NCI-H187 treated with DMSO at 0.1 percent for 48 hours (cell line): ENCODE measurements at places on chromosomes 2 and 18.

DNA sequence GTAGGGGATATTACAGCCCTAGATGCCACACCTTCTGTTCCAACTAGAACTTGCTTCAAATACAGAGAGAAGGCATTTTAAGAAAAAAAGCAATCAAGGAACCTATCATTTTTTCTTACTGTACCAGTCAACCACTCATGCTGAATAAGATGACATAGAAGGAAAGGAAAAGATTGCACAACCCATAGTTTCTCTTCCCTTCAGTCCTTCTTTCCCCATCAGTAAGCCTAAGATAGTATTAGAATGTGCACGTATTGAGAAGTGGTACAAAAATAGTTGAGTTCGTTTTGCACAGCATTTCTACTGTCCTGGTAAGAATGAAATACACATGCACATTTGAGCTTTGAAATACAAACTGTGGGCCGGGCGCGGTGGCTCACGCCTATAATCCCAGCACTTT, 27.0 kb upstream of the HK2 start:
- no peak for DNase-seq

DNA sequence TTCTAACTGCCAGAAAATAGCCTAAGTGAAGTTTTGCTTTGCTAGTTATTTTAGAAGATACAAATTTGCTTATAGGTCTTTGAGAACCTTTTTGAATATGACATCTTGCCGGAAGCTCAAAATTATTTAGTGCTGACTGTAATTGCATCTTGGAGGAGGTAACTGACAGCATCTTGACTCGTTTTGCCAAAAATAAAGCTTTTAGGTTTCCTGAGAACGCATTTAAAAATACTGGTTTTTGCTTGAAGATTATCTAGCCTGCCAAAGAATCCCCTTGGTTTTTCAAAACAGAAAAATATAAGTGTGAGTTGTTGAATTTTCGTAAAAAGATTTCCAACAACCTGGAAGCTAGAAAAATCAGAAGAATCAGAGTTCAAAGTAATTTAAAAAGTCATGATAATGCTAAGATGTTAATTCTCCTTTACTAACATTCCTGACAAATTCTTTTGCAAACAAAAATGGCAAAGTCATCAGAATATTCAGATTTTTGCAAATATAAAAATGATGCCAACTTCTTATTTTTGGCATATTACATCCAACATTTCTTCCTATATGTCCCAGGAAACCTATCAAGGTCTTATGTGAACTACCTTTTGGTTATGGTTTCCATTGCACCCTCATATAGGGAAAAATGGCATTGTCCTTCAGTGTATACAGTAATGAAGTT, 178.0 kb upstream of the SLC8A1 start:
- no peak for DNase-seq

- DNase-seq, result no peak
Observed at GRCh38 chr2:231256494-231256893, 58.1 kb downstream of the ARMC9 start.

GRCh38 chr2:195495351-195495750, 161.7 kb upstream of the SLC39A10 start:
- no peak for DNase-seq
